ENCODE measurements at places on chromosomes 11 and 22.

DNA sequence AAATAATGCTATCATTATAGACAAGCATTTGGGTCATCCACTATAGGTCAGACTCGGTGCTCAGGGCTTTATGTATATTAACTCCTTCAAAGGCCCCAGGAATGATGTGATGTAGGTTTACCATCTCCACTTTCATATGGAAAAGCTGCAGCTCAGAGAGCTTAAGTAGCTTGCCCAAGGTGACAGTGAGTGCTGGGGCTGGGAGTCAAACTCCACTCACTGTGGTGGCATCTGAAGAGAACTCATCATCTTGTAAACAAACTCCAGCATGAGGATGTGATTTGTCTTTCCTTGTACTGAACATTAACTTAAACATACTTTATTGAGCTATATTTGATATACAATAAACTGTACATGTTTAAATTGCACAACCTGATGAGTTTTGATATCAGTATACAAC lies 25.4 kb downstream of the TENM4 start:
- H3K4me3 ChIP-seq: no peak overlapping the region
- no peak for DNase-seq
- no peaks in the 10 kb centered on the region for H3K36me3 ChIP-seq
- H3K4me1 ChIP-seq: no peaks in the 10 kb centered on the region

- H3K4me3 ChIP-seq: no peak overlapping the region
- no peaks in the 10 kb centered on the region for H3K27me3 ChIP-seq
- peaks cover 6% of the 10 kb centered on the region for H3K4me1 ChIP-seq
- DNase-seq: no peak
- no peak overlapping the region for H3K27ac ChIP-seq
These were observed 59.3 kb upstream of the TTC12 start for GRCh38 chr11:113255096-113255495.

GRCh38 chr11:2589538-2589934 lies 110.3 kb downstream of the KCNQ1OT1 start:
- no peaks in the 10 kb centered on the region for H3K4me1 ChIP-seq
- DNase-seq: no peak
- H3K36me3 ChIP-seq: peaks cover 24% of the 10 kb centered on the region
- H3K27ac ChIP-seq: no peak overlapping the region

DNA sequence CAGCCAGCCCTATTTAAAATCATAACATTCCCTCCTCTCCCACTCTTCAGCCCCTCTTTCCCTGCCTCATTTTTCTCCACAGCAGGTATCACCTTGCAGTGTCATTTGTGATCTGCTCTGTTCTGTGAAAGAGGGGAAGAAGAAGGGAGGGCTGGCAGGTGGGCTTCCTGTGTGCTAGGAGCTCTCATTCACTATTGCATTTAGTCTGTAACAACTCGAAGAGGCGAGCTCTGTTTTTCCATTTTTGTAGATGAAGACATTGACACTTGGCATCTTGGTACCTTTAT lies 52.1 kb upstream of the CRYBB3 start:
- H3K27ac ChIP-seq: no peak overlapping the region
- peaks cover 3% of the 10 kb centered on the region for H3K27me3 ChIP-seq
- no peak for DNase-seq
- H3K4me1 ChIP-seq: peaks cover 33% of the 10 kb centered on the region
- H3K36me3 ChIP-seq: peaks cover 7% of the 10 kb centered on the region

GRCh38 chr11:134759855-134760254 lies 347.8 kb upstream of the B3GAT1 start:
- DNase-seq: no peak
- H3K27ac ChIP-seq: no peak overlapping the region
- H3K27me3 ChIP-seq: peaks cover 2% of the 10 kb centered on the region

GRCh38 chr22:31447337-31447736 lies 42.3 kb downstream of the EIF4ENIF1 start:
- H3K27ac ChIP-seq: no peak overlapping the region
- H3K27me3 ChIP-seq: no peaks in the 10 kb centered on the region
- no peak overlapping the region for H3K4me3 ChIP-seq
- no peaks in the 10 kb centered on the region for H3K4me1 ChIP-seq

- no peaks in the 10 kb centered on the region for H3K27me3 ChIP-seq
- H3K4me1 ChIP-seq: no peaks in the 10 kb centered on the region
- DNase-seq: no peak
- H3K4me3 ChIP-seq: no peak overlapping the region
- H3K27ac ChIP-seq: no peak overlapping the region
- H3K36me3 ChIP-seq: no peaks in the 10 kb centered on the region
These were observed 100.2 kb upstream of the SESN3 start for GRCh38 chr11:95331161-95331560.

GRCh38 chr11:8477151-8477550 lies 116.9 kb downstream of the STK33 start:
- H3K4me1 ChIP-seq: peaks cover 7% of the 10 kb centered on the region
- H3K27ac ChIP-seq: no peak overlapping the region
- no peaks in the 10 kb centered on the region for H3K27me3 ChIP-seq
- no peak for DNase-seq

DNA sequence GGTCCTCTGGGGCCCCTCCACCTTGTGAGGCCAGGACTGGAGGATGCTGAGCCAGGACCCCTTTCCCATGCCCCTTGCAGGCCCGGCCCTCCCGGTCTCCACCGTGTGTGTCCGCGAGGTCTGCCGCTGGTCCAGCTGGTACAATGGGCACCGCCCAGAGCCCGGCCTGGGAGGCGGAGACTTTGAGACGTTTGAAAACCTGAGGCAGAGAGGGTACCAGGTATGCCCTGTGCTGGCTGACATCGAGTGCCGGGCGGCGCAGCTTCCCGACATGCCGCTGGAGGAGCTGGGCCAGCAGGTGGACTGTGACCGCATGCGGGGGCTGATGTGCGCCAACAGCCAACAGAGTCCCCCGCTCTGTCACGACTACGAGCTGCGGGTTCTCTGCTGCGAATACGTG lies 17.9 kb downstream of the MUC5B start:
- H3K27me3 ChIP-seq: peaks cover 18% of the 10 kb centered on the region
- H3K4me3 ChIP-seq: no peak overlapping the region
- DNase-seq: no peak
- H3K36me3 ChIP-seq: no peaks in the 10 kb centered on the region
- H3K27ac ChIP-seq: no peak overlapping the region
- no peaks in the 10 kb centered on the region for H3K4me1 ChIP-seq

- H3K27me3 ChIP-seq: peaks cover 6% of the 10 kb centered on the region
- no peak overlapping the region for H3K27ac ChIP-seq
- no peak overlapping the region for H3K4me3 ChIP-seq
- H3K36me3 ChIP-seq: no peaks in the 10 kb centered on the region
These were observed 17.2 kb downstream of the LINC01488 start for GRCh38 chr11:69498614-69499175.

DNA sequence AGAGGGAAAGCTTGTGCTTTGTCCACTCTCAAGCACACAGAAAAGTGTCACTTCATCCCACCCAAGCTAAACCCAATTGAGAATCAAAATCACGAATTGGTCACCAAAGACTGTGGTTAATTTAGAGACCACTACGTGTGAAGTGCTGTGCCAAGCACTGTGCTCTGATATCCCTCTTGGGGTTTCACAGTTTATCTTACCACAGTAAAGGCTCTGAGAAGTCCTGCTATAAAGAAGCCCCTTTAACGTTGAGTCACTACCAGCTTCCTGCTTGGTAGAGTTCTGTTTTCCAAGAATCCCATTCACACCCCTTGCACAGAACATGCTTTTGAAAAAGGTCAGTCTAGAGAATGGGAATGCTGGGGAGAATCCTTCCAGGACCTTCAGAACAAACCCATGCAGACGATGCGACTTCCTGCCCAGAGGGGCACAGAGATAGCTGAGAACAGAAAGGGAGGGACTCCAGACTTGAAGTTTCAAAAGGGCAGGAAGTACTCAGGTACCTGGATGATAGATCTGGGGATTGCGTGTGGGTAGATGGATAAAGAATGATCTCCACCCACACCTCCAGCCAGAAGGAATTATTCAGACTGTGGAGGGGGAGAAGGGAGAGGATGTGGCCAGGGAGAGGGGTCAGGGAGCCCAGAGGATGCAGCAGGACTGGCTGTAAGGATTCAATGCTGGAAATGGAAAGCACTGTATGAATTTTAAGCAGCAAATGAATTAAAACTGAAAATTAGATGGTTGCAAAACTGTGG lies 18.1 kb upstream of the TSPAN18 start:
- H3K27ac ChIP-seq: no peak overlapping the region
- DNase-seq: no peak
- H3K36me3 ChIP-seq: peaks cover 4% of the 10 kb centered on the region
- peaks cover 4% of the 10 kb centered on the region for H3K27me3 ChIP-seq

GRCh38 chr11:104043142-104043541 lies 6.7 kb downstream of the DDI1 start:
- no peak for DNase-seq
- H3K4me1 ChIP-seq: no peaks in the 10 kb centered on the region
- no peak overlapping the region for H3K27ac ChIP-seq
- H3K36me3 ChIP-seq: no peaks in the 10 kb centered on the region

DNA sequence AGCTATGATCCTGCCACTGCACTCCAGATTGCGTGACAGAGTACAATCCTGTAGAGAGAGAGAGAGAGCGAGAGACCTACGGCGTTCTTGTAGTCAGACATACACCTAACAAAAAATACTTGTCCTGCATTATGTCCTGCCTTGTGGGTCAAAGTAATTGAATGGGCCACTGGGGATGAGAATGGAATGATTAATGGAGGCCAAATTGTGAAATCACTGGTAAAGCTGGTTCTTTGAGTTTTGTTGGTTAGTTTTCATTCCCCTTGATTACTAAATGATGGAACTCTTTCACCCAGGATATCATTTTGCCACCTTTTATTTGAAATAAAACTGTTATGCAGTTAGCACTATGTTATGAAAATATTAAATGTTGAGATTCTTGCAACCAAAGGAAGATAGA lies 18.7 kb downstream of the GAS2 start:
- H3K27ac ChIP-seq: no peak overlapping the region
- H3K27me3 ChIP-seq: peaks cover under 1% of the 10 kb centered on the region
- no peaks in the 10 kb centered on the region for H3K36me3 ChIP-seq
- H3K4me1 ChIP-seq: no peaks in the 10 kb centered on the region

DNA sequence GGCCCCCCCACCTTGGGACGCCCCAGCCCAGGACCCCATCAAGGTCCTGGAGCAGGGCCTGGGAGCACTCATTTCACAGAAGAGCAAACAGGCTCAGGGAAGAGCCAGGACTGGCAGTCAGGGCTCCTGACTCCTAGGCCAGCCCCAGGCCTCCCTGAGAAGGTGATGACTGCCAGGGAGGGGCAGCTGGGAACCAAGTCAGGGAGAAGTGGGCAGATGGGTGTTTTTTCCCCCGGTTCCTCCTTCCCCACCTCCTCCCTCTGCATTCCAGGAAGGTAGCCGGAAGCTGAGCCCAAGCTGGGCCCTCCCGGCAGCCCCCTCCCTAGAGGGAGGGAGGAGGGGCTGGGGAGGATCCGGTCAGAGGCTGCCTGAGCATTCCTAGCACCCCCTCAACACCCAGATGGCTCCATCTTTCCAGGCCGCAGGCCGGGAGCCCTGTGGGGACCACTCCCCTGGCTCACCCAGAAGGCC lies 19.6 kb downstream of the MYRF start:
- H3K27ac ChIP-seq: no peak overlapping the region
- H3K4me3 ChIP-seq: no peak overlapping the region
- no peaks in the 10 kb centered on the region for H3K36me3 ChIP-seq
- no peak for DNase-seq

DNA sequence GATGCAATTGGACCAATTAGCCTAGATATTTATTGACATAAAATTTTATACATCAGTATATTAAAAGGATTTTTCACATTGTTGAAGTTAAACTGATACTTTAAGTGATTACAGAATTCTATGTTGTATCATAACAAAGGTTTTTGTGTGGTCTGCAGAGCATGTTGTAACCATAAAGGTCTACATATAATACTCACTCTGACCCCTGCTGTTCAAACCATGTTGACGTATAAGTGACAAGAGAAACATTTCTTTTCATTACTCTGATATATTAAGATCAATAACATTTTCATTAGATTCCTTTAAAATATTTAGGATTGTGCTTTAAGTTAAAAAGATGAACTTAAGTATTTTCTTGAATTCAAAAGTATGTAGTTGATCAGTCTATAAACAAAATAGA lies 63.9 kb downstream of the GAS2 start:
- no peak overlapping the region for H3K27ac ChIP-seq
- no peaks in the 10 kb centered on the region for H3K36me3 ChIP-seq
- no peak overlapping the region for H3K4me3 ChIP-seq
- H3K4me1 ChIP-seq: no peaks in the 10 kb centered on the region
- DNase-seq: no peak
- H3K27me3 ChIP-seq: no peaks in the 10 kb centered on the region
